T-cell (primary cell): ENCODE measurements at places on chromosomes 12 and 14.

- DNase-seq = no peak
Measured at GRCh38 chr14:50023671-50024490, 92.5 kb downstream of the VCPKMT start.

- DNase-seq = peak; percentile 42
Measured at GRCh38 chr12:9943240-9943639, 11.1 kb upstream of the CLEC2A start.

- DNase-seq = no peak
Measured at GRCh38 chr14:48937541-48938195, 648.5 kb downstream of the RPS29 start.

DNA sequence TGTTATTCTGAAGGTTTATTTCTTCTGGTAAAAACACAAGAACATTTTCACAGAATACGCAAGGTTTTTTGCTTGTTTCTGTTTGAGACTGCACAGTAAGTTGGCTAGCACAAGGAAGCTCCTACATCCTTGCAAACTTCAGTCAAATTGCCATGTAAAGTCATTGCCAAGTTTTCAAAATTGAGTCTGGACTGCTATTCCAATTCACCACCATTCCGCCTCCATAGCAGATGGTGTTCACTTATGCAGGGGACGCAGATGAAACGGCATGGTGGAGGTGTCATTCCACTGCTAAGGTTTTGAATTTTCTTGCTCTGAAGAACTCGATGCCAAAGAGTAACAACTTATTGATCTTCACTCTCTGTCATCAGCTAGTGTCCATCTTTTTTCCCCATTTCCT, 303.9 kb upstream of the SYT1 start:
- DNase-seq = no peak

GRCh38 chr12:80033448-80033847, 65.9 kb upstream of the OTOGL start:
- DNase-seq = no peak

DNA sequence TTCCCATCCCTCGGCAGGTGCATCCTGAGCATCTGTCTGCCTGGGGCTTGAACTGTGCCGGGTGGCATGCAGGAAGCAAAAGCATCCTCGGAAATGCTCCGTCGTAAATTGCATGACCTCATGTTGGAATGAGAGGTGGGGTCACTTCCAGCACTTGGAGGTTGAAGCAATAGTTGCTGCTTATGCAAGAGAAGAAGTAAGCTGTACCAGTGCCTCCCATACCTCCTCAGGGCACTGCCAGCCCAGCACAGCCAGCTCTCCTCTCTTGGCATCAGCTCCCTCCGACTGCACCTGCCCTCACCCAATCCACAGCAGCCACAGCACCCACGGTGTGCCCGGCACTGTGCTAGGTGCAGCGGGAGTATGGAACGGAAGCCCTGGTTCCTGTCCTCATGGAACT, 11.5 kb downstream of the TEAD4 start:
- DNase-seq = no peak

- no peak for DNase-seq
Measured at GRCh38 chr14:101491841-101492240, 69.5 kb upstream of the DIO3 start.

- DNase-seq = no peak
Measured at GRCh38 chr12:69298947-69299346, 49.2 kb upstream of the LYZ start.

DNA sequence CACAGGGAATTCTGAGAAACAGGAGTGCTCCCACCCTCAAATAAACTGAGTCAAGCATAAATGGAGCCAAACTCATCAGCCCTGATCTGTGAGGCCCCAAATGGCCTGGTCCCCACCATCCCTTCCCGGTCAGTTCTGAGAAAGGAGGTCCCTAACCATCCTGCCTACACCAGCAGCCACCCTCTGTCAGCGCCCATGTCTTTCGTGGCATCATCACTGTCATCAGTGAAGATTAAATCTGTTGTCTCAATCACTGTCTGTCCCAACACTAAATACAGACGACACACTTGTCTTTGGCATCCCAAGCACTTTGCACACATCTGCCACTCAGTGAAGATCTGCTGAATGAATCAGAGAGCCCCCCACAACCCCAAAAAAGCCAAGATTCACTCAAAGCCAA, 22.4 kb downstream of the VPS37B start:
- DNase-seq = no peak

DNA sequence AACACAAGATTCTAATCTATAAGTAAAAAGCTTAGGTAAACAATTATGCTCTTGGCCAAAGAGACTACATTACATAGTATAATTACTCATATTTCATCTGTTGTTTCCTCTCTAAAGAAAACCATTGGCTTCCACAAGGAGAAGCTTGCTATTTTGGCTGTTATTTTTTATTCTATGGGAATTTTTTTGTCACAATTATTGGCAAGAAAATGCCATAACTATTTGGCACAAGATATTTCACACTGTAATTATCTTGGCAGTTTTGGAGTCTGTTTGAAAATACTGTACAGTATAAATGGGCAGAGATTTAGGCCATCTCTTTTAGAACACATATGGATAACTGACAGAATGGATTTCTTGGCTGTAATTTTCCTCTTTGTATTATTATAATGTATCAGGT, 51.2 kb downstream of the KCNH5 start:
- DNase-seq = no peak

GRCh38 chr12:50642761-50643160, 121.1 kb upstream of the ATF1 start:
- no peak for DNase-seq

DNA sequence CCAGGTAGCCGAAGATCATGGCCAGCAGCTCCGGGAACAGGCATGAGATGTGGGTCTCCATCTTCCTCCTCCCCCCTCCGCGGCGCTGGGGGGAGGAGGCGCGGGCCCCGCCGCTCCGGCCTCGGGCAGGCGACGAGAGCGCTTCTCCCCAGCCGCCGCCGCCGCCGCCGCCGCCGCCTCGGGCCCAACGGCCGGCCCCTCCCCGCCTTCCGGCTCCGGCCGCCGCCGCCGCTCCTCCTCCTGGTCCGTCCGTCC, 448 bp downstream of the FBXL14 start:
- no peak for DNase-seq

GRCh38 chr12:49664591-49665239, 41.4 kb downstream of the PRPF40B start:
- no peak for DNase-seq

DNA sequence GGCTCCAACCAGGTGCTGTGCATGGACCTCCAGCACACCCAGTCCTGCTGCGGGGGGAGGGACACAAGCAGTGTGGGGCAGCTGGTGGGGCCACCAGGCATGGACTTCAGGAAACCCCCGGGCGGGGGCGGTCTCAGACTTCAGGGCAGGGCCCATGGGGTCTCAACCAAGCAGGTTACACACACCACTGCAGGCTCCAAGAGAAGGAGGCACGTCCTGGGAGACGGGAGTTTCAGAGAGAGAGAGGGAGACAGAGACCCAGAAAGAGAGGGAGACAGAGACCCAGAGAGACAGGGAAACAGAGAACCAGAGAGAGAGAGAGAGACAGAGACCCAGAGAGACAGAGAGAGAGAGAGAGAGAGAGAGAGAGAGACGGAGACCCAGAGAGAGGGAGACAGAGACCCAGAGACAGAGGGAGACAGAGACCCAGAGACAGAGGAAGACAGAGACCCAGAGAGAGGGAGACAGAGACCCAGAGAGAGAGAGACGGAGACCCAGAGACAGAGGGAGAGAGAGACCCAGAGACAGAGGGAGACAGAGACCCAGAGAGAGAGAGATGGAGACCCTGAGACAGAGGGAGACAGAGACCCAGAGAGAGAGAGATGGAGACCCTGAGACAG, 128.9 kb downstream of the NCOR2 start:
- DNase-seq = no peak

DNA sequence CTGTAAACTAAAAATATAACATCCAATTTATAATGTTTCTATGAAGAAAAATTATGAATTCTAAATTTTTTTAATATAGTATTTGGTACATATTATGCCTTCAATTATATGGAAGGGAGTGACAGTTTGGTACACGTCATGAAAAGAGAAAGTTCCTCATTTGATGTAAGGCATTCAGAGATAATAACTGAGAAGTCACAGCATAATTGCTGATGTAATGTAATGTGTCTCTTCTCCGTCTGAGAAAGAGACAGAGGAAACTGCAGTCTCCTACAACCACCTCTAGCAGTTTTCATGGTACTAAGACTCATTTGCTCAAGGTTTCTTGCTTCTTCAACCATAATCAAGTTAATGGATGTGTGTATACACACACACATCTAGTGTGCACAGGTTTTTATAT, 2.3 kb upstream of the CD69 start:
- DNase-seq = no peak

DNA sequence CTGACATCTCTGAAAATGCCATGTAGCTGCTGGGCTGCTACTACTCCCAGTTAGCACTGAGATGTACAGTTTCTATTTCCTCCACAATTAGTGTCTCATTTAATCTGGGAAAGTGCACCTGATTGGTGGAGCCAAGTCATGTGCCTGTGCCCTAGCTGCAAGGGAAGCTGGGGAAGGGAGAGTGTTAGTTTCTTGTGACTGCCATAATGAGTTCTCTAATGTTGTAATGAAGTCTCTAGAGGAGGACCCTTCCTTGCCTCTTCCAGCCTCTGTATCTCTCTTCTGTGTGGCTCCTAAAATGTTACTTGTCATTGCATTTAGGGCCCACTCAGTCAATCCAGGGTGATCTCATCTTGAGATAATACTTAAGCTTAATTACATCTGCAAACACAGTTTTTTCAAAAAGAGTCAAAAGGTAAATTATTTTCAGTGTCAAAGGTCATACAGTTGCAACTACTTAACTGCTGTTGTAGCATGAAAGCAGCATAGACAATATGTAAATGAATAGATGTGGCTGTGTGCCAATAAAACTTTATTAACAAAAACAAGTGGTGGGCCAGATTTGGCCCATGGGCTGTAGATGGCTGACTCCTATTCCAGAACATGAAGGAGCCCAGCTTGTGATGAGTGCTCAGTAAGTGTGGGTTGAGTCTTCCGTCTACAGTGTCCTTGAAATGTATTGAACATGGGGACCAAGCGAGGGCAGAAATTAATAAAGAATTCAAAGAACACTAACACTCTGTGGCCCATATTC, 137.2 kb upstream of the MAP1LC3B2 start:
- DNase-seq = no peak

GRCh38 chr14:103528146-103528586, 830 bp upstream of the TRMT61A start:
- DNase-seq = no peak

DNA sequence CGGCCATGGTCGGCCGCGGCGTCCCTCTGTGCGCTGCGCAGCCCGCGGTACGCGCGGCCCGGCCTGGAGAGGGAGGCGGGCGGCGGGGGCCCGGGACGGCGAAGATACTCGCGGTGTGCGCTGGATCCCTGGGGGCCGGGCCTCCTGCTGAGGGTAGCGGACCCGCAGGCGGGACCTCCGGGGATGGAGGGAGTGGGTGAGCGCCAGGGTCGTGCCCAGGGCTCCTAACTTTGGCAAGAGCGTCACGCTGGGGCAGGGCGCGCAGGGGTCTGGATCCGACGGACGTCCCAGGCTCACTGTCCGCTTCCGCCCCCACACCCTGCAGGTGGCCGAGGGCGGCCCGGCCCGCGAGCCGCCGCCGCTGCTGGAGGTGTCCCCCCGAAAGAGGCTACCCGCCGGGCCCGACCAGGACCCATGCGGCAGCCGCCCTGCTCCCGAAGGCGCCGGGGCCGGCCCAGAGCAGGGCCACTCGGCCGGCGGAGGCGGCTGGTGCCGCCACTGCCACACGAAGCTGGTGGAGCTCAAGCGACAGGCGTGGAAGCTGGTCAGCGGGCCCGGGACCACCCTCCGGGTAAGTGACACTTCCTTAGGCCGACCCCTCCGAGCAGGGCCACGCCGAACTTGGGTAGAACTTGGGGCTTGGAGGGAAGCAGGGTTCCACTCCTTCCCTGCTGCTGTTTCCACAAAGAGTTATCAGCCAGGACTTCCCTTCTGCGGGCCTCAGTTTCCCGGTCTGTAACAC, 502 bp downstream of the KIF26A start:
- no peak for DNase-seq

- no peak for DNase-seq
Measured at GRCh38 chr12:89087876-89088275, 264.4 kb downstream of the DUSP6 start.

DNA sequence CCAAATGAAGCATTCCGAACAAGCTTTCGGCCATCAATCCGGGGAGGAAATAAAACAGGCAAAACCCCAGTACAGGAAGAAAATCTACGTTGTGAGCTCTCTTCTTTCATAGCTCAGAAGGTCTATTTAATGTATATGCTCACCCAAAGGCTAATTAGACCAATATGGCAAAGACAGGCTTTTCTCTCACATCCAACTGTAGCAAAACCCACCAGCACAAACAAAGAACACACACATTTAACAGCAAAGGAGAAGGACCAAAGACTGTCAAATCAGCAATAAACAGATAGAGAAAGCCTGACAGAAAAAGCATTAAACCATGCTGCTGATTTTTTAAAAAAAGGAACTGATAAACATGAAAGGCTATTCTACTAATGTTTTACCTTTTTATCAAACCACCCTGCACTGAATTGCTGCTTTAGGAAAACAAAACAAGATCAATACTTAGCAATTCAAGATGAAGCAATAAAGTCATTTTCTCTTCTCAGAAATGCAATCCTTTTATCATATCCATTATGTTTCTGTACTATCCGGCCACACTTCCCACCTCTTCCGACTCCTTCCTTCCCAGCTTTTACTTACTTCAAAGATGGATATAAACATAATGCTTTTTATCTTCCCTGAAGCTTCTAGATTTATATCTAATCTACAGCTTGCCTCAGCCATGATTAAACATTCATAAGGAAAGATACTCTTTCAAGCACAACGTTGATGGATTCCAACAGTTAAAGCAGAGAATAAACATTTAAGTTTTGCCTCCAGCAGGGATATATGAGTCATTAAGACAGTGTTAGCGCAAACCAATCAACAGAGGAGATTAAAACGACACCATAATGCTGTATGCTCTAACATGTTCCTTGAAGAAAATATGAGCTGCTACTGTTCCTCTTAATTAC, 74.6 kb upstream of the BBS10 start:
- DNase-seq = no peak

- no peak for DNase-seq
Measured at GRCh38 chr12:48028541-48029431, 24.5 kb upstream of the COL2A1 start.

GRCh38 chr12:52582971-52583456, 9.4 kb upstream of the KRT74 start:
- peak; percentile 64 for DNase-seq

GRCh38 chr12:50110127-50110761, 1.8 kb upstream of the COX14 start:
- DNase-seq = no peak

- DNase-seq = no peak
Measured at GRCh38 chr14:76514213-76514998, 138.5 kb downstream of the ESRRB start.

DNA sequence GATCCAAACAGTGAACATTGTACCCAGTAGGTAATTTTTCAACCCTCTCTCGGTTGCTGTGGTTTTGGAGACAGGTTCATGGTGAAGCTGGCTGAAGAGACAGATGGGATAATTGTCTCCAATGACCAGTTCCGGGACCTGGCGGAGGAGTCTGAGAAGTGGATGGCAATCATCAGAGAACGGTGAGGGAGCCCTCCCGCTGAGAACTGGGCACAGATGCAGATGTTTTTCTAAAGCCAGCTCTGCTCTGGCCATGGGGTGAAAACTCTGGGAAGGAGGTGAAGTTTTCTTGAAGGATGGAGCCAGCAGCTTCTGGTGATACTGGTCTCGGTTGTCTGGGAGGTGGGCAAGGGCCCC, 6.2 kb downstream of the KHNYN start:
- DNase-seq = no peak
